ENCODE measurements at places on chromosomes 2 and 18. TPM values are rescaled to one million over a fixed set of nuclear protein-coding genes. Genes with fewer than 3 reads are reported as not detected.

DNA sequence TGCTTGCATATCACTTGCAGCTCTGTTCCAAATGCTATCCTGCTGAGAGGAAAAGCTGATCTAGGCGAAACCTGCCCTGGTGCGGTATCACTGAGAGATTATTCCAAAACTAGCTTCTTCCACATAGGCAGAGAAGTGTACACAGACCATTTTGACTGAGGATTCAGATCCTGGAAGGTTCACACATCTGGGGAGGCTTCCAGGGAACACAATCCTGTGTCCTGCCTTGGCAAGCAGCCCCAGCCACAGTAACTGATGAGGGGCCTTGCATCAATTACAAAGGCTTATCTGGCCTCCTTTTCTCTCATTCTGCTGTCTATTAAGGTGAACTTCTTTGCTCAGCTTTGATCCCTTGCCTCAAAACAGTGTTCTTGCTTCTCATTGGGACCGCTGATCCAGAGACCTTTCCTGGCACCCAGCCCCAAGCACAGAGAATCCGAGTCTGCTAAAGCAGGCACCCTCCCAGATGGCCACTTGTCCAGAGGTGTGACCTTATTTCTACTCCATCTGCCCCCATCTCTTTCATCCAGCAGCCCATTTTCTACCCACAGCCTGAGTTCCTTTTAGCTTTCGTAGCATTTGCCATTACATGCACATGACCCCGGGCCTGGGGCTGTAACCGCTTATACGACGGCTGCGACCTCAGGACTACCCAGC, 52.3 kb upstream of the ZFP36L2 start:
- H3K36me3 ChIP-seq, result peaks cover 15% of the 10 kb centered on the region
- no peaks in the 10 kb centered on the region for H3K4me1 ChIP-seq

RIF1 gene
- 72.4 TPM for total RNA-seq

- H3K27me3 ChIP-seq, result no peaks in the 10 kb centered on the region
- no peak for DNase-seq
- no peaks in the 10 kb centered on the region for H3K4me1 ChIP-seq
These were observed 592.4 kb downstream of the DPP10 start for GRCh38 chr2:115034801-115035200.

GRCh38 chr2:181573140-181573736, 83.7 kb downstream of the CERKL start:
- H3K27ac ChIP-seq, result no peak overlapping the region
- no peak for DNase-seq
- no peaks in the 10 kb centered on the region for H3K36me3 ChIP-seq
- no peak overlapping the region for H3K4me3 ChIP-seq
- peaks cover 6% of the 10 kb centered on the region for H3K27me3 ChIP-seq

DNA sequence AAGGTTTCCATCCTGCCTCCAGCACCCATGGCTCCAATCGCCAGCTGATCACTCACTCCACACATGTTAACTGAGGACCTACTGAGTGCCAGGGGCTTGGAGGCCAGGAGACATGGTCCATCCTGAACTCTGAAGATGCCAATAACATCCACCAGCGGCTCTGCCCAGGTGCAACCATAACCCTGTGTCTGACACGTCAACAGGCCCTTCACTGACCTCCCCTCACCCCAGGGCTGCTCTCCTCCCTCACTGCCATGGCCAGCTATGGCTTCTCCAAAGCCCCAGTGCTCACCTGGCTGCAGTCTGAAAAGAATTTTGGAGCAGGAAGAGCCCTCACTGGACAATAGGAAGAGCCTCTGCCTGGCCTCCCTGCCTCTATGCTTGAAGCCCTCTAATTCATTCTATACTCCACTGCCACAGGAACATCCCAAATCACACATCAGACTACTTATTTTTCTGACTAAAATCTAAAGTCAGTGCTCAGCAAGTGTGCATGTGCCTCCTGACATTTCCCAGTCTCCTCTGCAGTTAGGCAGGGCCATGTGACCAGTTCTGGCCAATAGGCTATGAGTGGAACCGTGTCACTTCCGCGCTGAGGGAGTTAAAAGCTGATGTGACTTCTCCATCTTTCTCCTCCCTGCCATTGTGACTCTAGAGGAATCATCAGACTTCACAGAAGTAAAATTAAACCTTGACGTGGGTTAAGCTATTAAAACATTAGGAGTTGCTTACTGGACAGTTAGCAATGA, 37.2 kb downstream of the ZBTB7C start:
- no peaks in the 10 kb centered on the region for H3K27me3 ChIP-seq
- H3K27ac ChIP-seq, result no peak overlapping the region
- no peaks in the 10 kb centered on the region for H3K36me3 ChIP-seq
- no peak for DNase-seq
- no peak overlapping the region for H3K4me3 ChIP-seq

DNA sequence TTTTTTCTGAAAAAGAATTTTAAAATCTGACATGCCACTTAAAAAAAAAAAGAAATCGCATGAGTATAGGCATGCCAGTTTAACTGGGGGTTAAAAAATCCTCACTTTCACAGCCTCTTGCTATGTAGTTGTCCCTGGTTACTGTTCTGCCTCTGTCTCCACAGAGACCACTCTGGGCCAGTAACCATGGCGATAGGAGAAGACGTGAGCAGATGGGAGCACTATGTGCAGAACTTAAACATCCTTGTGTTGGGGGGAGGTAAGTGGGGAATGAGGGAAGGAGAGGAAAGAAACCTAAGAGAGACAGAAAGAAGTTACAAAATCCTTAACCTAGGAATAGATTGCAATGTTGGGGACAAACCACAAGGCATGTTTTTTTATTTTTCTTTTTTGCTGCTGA, 75.9 kb upstream of the CYRIA start:
- H3K27ac ChIP-seq, result no peak overlapping the region
- no peaks in the 10 kb centered on the region for H3K4me1 ChIP-seq
- H3K27me3 ChIP-seq, result no peaks in the 10 kb centered on the region

DNA sequence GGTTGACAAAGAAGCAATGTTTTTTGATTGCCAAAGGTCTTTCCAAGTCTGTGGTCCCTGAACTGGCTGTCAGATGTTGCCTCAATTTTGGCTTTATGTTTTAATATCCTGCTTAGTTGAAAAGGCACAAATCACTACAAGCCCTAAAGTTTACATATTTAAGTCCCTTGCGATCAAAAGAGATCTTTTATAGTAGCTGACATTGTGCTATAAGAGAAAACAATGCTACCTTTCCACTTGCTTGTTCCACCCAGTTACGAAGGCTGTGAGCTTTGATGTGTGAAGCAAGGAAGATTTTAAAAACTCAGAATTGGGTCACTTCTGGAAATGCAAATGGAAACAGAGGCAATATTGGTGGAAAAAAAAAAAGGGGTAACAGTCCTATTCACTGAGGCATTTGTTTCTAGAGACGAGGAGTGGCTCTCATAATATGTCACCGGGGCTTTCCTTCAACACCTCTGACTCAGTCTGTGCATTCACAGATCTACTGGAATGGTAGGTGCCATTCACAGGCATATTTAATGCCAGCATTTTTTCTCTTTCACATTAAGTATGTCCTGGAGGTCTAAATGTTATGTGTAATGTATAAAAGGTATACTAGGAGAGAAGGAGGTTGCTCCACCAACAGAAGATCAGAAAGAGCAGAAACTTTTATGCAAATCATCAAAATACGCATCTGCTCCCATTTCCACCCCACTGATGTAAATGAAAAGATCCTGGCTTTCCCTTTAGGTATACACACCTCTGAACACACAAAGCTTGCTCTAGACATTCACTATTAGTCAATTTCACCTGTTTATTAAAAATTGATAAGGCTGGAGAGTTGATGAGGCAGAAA, 91.8 kb downstream of the TGIF1 start:
- H3K36me3 ChIP-seq, result no peaks in the 10 kb centered on the region
- H3K4me1 ChIP-seq, result no peaks in the 10 kb centered on the region
- H3K27me3 ChIP-seq, result no peaks in the 10 kb centered on the region
- H3K4me3 ChIP-seq, result no peak overlapping the region

IL1B gene
- not detected for total RNA-seq

Measured in CD8-positive, alpha-beta memory T cell (primary cell).